ENCODE measurements at places on chromosomes 5 and 9.

DNA sequence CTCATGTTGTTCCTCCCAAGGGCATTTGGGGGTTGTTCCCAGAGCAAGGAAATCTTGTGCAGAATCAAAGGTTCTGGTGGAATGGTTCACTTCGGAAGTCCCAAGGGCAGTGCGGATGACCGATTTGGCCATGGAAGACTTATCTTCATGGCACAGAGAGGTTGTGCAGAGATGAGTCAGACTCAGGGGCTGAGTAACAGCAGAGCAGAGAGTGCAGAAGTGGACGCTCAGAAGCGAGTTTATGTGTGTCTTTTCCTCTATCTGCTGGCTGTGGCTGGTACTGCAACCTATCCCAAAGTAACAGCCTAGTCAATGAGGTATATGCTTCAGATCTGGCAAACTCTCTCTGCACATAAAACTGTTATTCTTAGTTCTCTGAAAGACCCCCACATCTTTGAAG lies 118.1 kb downstream of the DPYSL3 start:
- no peak for DNase-seq

- DNase-seq = no peak
These were observed 100.5 kb downstream of the PALM2AKAP2 start for GRCh38 chr9:109880276-109881169.

GRCh38 chr5:113917997-113918396 lies 404.5 kb downstream of the YTHDC2 start:
- no peak for DNase-seq

DNA sequence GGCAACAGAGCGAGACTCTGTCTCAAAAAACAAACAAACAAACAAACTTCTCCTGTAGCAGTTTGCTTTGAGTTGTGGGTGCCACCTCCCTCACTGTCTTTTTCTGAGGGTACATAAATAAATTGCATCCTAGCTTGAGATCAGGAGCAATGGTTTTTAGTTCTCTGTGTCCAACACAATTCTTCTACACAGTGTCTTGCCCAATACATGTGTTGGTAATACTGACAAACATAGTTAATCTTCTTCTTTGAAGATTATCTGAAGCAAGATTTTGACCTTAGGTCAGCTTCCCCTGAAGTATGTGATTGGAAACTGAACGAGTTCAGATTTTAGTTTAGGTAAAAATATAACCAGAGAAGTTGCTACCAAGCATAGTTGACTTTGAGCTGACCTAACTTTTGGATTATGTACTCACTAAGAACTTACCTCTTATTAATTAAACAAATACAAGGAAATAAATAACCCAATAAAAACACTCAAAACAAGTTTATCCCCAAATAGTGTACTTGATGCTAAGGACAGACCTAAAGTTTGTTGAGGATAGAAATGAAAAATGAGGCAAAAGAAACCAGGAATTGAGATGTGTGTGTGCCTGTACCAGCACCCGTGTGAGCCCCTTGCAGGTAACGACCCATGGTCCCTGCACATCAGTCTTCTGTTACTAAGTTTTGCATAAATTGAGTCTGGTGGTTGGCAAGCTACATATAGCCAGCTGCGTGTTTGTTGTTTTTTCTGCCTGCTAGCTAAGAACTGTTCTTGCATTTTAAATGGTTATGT lies 16.2 kb downstream of the TJP2 start:
- DNase-seq = no peak

GRCh38 chr5:6525422-6525821 lies 76.8 kb downstream of the UBE2QL1 start:
- no peak for DNase-seq

DNA sequence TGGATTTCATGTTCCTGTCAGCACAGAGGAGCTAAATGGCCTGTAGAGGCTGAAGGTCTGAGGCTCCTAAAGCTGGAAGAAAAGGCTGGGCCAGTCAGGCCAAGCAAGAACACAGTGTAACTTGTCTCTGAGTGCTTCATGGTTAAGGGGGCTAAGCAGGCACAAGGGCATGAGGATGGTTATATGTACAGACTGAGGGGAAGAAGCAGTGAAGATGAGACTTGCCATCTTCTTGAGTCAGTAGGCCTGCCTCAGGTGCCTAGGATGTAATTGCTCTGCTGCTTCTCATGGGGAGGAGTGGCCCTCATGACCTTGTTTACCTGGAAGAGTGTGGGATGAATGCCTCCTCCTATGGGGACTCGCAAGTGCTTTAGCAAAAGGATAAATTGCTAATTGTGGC lies 8.7 kb upstream of the PSMD5 start:
- no peak for DNase-seq

- DNase-seq = no peak
These were observed 301.3 kb downstream of the PARP8 start for GRCh38 chr5:50967563-50968355.

GRCh38 chr9:82140471-82140870 lies 151.9 kb downstream of the SPATA31D1 start:
- no peak for DNase-seq

DNA sequence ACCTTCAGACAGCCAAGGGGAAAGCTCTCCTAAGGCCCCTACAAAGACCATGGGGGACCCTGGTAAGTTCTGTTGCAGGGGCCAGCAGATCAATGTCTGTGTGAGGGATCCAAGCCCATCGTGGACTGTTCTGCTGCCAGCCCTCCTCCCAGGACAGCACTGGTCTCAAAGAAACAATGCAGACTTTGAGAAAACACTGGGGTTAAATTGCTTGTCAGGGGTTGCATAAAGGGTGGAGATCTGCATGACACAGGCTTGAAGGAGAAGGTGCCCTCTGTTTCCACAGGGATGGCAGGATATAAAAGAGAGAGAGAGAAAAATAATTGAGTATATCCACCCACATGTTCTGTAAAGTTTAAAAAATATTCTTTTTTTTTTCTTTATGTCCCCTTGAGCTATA lies 157.6 kb upstream of the TBC1D2 start:
- no peak for DNase-seq

- no peak for DNase-seq
These were observed 43.8 kb downstream of the RECK start for GRCh38 chr9:36080519-36080918.

GRCh38 chr5:3590967-3591900 lies 4.4 kb upstream of the IRX1 start:
- DNase-seq = no peak

DNA sequence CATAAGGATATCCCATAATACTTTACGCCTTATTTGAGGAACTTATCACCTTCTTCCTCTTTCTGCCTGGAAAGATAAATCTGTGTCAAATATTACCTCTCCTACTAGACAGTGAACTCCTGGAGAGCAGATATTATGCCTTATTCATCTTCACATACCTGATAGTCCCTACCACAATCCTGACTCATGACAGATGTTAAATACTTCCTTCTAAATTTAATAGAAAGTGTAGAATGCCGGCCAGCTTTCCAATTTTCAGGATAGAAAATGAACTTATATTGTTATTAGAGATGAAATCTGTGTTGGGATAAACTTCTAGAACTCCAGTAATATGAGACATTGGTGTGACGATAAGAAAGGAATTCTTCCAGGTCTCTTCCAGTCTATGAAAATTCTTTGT lies 89.0 kb downstream of the GCNT4 start:
- DNase-seq = no peak

GRCh38 chr9:8143677-8144076 lies 344.1 kb upstream of the DMAC1 start:
- DNase-seq = no peak

DNA sequence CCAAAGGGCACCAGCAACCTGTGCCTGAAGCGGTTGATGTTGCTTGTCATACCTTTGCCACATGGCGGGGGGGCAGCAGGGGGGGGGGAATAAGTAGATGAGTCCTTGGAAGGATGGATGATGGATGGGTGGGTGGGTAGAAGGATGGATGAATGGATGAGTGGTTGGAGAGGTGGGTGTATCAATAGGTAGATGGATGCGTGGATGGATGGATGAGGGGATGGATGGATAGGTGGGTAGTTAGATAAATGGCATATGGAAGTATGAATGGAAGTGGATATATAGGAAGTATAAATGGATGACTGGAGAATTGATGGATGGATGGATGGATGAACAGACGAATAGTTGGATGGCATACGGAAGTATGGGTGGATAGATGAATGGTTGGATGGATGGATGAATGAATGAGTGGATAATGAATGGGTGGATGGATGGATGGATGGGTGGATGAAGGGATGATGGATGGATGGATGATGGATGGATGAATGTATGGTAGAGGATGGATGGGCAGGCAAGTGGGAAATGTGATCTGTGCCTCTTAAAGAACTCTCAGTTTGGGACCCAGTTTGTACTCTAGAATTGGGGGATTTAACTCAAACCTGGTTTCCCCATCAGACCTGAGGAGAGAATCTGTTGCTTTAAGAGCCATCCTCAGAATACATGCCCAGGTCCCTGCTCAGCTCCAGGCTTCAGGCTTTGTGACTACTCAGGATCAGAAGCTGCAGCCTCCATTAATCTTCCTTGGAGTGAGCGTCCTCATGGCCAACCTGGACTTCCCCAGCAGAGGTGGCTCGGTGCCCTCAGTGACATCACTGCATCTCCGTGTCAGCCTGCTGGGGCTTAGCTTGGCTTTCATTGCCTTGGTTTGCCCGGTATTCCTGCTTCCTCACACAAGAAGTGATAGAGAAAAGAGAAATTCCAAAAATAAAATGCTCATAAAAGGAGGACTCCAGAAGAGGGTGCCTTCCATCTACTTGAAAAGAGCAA lies 27.6 kb upstream of the SUSD3 start:
- no peak for DNase-seq

GRCh38 chr5:69492391-69492922 lies at the start of gene OCLN:
Gene OCLN, plus strand, starts transcription at chr5:69492790. Its CDS starts 11,455 bp downstream, at chr5:69504245.
- DNase-seq = peak; percentile 31

- DNase-seq = no peak
These were observed 263.6 kb upstream of the C9orf72 start for GRCh38 chr9:27836661-27837401.

- no peak for DNase-seq
These were observed 78.9 kb downstream of the GOLPH3 start for GRCh38 chr5:32095261-32095671.

DNA sequence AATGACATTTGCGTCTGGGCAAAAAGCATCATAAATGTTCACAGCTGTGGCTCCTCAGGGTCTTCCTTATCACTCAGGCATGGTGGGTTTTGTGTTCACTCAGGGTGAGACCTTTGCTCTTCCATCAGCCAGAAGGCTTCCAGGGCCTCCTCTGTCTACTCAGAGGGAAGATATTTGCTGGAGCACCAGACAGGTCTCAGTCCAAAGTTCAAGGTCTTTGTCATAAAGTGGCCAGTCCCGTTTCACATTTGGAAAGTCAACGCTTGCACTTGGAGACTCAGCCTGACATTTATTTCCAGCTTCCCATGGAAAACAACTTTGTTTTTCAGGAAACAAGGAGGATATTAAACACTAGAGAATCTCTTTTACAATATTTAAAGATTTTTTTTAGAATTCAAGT lies 12.2 kb upstream of the CARTPT start:
- no peak for DNase-seq

- DNase-seq = no peak
These were observed 20.8 kb downstream of the SV2C start for GRCh38 chr5:76104027-76104426.

DNA sequence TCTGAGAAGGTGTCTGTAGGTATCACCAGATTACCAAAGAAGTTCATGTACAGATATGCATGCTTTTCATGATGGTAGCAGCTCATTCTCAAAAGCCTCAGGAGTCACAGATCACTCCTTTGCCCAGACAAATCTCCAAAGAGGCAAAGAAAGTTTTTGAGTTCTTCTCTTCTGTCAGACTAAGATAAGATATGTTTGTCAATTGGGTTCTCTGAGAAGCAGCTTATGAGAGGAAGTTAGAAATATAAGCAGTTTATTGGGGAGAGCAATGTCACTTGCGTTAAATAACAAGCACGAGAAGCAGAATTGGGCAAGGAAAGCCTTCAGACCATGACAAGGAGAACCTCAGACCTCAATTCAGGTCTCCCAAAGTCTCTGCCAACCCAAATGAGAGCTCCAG lies 219.2 kb upstream of the KLF4 start:
- DNase-seq = no peak

DNA sequence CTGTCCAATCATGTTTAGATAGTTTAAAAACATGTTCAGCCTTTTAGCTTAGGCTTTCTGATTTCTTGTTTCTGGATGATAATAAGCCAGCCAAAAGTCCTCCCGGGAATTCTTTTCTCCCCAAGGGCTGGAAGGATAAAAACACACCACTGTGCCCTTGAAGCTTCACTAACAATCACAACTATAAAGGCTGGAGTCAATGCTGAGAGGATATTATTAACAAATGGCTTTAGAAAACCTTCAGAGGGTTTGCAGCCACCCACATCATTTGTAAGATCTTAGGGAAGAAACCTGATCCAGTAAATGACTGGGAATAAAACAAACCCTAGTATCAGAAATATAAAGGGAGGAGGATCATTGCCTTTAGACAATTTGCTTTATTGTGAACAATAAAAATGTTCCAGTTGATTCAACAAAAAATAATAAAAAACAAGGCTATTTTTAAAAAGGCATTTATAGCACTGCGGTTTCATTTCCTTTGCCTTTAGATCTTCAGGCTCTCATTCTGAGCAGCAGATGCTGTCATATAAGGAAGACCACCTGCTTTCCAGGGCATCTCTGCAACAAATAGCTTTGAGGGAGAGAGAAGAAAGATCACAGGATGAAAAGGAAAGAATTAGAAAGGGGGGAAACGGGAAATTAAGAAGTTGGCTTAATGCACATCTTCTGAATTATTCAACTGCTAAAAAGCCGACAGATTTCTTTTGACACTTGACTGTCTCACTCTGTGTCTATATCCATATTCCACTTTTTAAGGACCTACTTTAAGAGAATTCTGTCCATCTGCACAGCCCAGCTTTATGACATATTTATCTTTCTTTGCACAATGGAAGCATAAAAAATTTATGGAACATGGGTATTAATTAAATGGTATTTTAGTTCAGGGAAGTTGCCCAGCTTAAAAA lies 277.2 kb upstream of the SLC24A2 start:
- DNase-seq = no peak

DNA sequence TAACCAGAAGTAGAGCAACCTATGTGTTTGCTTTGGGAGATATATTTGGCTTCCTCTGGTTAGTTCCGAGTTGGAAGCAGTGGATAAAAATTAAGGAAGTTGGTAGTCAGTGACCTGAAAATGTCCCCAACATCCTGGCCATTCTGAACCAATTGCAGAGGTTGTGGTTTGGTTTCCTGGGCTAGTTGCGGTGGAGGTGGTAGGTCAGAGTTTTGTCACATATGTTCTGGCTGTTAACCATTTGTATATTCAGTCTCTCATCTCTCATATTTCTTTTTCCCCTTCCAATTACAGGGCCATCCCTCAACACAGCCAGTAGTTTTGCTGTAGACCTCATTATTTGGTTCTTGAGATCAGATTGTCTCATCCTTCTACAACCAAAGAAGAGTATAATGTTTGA lies 1026.9 kb downstream of the PTPRD start:
- no peak for DNase-seq

GRCh38 chr5:131767891-131768290 lies 28.9 kb downstream of the FNIP1 start:
- no peak for DNase-seq

GRCh38 chr9:91766315-91767069 lies 183.5 kb downstream of the ROR2 start:
- DNase-seq = no peak

DNA sequence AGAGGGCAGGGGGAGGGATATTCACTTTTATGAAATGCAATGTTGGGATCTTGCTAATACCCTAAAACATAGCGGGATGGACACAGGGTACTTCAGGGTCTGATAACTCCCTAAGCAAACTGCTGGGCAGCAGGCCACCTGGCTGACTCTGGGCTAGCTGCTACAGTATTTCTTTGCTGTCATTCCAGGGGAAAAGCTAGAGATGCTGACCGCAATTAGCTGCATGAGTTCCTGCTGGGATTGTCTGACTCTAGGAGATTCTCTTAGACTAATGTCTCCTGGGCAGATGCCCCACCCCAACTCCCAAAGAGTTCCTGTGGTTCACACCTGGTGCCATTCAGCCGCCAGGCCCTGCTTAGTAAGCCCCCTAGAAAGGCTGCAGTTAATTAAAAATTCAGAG lies 69.9 kb downstream of the PSAT1 start:
- DNase-seq = no peak
